NCI-H226 (cell line): ENCODE measurements at places on chromosomes 2 and 18.
A peak's percentile ranks its signal among the peaks of the same experiment; 100 is the strongest.

- DNase-seq, result no peak
These were observed 46.4 kb upstream of the STK39 start for GRCh38 chr2:168293766-168294165.

GRCh38 chr2:36615222-36615621 lies 17.3 kb upstream of the FEZ2 start:
- DNase-seq, result no peak

GRCh38 chr2:171432969-171433762 lies 624 bp downstream of the METTL8 start:
- DNase-seq, result no peak

DNA sequence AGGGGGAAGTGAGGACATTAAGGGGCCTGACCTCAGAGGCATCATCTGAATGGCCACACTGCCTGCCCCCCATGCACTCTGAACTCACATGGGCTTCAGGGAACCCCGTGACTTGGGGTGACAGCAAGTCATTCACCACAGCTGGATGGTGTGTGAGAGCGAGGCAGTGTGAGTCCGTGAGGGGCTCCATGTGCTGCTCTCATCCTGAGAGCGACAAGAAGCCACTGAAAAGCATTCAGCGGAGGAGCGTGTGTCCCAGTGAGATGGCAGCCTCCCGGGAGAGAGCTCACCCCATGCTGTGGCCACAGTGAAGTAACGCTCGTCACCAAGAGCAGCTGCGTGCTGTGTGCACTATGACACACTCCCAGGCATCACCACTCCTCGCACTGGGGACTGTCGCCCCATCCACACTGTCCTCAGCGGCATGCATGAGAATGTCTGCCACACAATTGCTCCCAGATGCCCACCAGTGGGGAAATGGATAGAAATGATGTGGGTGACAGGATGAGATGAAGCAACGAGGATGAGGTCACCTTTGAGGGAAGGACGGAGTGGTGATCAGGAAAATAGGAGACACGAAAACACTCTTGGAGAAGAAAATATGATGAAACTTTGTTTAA lies 213.0 kb upstream of the RAB6C start:
- no peak for DNase-seq

DNA sequence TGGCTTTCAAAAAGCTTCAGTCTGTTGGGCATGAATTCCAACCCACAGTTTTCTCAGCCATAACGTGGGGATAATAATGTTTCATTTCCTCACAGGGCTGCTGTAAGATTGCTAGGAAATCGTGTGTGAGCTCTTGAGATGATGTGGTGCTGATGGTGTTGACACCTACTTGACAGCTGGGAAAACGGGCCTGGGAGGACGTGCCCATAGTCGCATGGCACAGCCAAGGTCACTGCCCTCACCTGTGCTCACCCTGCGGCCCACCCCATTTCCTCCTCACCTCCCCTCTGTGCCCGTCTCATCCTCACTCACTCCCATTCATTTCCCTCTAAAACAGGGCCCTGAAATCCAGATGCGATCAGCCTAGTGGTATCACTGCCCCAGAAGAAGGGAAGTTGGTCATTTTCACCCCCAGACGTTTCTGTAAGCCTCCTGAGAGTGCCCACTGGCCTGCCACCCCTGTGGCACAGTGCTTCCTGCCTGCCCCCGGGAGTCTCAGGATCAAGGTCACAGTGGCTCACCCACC lies 33.0 kb downstream of the DPYSL5 start:
- no peak for DNase-seq

GRCh38 chr18:7980136-7980535 lies 413.0 kb downstream of the PTPRM start:
- DNase-seq, result no peak

GRCh38 chr2:136422512-136422911 lies 304.6 kb upstream of the CXCR4 start:
- DNase-seq, result no peak

DNA sequence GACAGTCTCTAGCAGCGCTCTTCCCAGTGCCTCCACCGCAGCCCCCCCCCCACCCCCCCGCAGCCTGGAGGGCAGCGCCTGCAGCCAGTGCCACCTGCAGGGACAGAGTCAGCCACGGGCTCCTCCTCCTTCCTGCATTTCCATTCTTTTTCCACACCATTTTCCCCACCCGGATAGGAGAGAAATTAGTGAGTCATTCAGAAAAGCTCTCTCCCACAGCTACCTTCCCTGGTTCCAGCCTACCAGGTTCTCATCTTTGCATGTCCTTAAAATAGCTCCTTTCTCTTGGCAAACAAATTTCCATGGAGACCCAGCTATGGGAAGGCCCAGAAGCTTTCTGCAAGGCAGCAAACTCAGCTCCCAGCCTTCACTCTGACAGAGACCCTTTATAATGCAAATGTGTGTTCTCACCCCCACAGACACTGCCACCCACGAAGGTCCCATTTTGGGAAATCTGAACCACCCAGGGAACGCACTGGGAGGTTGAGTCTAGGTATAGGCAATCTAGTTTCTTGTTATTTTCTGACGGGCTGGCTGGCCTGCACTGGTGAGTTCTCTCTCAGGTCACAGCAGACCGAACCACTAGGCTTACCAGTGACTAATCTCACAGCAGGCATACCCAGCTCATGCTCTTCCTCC lies 41.8 kb upstream of the ATG16L1 start:
- peak; percentile 86 for DNase-seq

DNA sequence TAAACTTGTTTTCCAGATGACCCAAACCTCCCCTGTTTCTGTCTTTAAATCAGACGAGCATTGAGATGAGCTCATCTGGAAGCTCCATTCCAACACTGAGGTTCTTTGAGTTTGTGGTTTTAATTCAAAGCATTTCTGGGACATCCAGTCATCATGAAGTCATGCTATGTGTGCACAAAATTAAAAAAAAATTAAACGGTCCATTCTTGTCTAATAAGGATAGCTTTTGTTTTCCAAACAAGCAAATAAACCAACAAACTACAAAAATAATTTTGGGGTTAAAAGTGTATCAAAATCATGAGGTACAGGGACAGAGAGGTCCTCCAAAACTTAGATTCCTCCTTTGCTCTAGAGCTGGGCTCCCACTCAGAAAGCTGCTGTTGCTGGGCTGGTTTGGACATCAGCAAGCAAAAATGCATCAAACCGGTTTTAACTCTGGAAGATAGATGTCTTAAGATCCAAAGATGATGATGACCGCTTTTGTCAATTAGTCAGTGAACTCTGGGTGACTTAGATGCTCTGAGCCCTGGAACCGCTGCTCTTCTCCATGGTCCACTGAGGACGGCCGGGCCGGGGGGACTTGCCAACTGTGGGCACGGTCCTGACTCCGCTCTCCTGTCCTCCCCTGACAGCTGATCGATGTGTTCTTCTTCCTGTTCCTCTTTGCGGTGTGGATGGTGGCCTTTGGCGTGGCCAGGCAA lies 65.4 kb downstream of the TRPM8 start:
- DNase-seq, result peak; percentile 69

GRCh38 chr2:234145511-234145910 lies 95.0 kb downstream of the SPP2 start:
- DNase-seq, result no peak

DNA sequence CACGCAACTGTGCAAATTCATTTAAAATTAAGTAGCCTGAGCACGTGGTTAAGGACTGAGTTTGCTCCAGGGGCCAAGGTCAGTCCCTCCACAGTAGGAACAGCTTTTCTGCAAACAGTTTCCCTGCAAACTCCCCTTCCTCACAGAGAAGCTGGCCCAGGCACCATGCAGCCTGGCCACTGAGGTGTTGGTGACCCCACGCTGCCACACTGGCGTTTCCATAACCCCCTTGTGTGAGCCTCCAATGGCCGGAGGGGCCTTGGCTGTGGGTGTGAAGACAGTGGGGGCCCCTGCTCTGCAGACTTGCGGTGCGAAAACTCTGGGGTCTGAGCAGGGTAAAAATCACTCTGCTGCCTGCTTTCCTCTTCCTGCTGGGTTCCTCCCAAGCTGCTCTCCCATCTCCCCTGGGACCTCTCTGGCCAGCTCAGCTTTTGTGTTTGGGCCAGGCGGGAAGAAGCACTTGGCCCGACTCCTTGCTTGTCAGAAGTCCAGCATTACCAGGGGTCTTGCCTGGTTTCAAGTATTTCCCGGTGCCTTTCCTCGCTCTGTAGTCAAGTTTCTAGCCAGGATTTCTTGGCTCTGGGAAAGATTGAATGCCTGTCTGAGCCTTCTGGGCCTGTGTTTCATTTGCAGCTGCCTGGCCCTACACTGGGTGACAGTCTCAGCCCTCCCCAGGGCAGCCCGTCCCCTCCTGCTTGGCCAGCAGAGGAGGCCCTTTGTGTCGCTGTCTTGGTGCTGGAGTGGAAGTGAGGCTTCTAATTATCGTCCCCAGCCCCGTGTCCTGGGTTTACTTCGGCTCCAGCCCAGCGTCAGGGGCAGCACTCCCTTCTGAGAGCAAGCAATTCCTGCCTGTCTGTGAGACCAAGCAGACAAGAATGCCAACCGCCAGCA lies 131.4 kb upstream of the SLC1A4 start:
- no peak for DNase-seq

DNA sequence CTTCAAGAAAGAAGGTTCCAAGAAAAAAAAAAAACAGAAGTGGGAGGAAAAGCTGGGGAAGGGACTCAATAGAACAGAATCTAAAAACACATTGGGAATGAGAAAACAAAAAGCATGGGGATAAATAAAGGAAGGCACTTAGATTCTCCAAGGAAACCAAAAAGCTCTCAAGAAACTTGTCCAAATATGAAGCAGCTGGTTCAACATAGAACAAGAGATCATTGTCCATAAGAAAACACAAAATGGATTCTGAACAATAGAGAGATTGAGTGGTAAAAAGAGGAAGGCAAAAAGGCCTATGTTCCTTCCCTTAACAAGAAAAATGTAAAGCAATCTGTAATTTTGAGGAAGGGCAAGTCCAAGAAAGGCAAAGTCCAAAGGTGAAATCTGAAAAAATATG lies 32.9 kb upstream of the ALK start:
- DNase-seq, result no peak

DNA sequence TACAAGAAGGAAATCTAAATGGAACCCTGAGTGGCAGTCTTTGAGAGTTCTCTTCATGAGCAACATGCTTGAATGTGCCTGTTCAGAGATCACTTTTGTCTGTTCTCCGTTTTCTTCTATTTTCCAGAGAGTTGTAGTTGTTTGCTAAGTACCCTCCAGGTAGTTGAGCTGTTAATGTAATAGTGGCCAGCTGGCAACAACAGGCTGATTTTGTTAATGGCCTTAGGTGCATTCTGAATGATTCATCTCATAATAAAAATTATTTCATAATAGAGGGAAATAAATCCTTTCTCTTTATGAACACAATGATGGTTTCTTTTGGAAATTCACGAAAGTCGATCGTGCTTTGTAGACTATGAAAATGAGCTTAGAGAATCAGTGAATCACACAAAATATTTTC lies 136.8 kb downstream of the LRP1B start:
- DNase-seq, result no peak

GRCh38 chr2:99395589-99396130 lies 58.5 kb downstream of the EIF5B start:
- peak; percentile 9 for DNase-seq

DNA sequence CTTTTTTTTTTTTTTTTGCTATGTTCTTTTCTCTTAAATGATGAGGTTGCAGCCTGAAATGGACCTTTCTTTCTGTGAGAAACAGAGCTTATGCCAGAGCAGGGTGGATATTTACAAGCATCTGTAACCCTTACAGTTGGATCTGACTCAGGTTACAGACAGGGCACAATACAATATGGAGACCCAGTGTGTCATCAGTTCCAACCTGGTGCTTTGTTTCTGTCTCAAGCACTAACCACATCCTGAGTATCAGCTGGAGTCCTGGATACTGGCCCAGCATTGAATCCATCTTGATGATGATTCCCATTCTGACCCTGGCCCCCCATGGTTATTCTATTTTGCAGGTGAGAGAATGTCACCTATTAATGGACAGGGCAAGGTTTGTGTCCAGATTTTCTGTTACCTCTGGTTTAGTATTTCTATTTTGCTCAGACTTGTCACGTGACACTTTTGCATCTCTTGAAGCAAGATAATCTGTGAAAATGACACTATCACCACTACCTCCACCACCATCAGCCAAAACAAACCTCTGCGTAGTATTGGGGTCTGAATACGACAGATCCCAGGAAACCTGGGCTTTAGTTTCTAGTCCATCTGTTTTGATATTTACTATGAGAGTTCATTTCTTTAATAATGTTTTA lies 174.0 kb downstream of the CCDC85A start:
- DNase-seq, result no peak

GRCh38 chr18:31586616-31587015 lies 5.1 kb upstream of the TTR start:
- DNase-seq, result peak; percentile 51

DNA sequence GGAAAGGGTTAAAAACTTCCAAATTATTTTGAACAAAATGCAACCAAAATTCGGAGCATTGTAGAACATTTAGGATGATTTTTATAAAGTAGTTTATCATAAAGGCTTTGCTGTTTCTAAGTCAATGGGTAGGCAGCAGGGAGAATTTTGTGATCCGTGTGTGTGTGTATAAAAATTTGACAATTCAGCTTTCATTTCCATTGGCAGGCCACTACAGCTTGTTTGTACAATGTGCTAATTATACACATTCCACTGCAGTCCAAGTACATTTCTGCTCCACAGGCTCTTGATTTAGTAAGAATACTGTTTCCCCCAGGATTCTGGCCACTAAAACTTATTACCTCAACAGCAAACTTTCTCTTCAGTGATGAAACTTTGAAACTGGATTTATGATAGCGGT lies 71.8 kb upstream of the LTBP1 start:
- no peak for DNase-seq

DNA sequence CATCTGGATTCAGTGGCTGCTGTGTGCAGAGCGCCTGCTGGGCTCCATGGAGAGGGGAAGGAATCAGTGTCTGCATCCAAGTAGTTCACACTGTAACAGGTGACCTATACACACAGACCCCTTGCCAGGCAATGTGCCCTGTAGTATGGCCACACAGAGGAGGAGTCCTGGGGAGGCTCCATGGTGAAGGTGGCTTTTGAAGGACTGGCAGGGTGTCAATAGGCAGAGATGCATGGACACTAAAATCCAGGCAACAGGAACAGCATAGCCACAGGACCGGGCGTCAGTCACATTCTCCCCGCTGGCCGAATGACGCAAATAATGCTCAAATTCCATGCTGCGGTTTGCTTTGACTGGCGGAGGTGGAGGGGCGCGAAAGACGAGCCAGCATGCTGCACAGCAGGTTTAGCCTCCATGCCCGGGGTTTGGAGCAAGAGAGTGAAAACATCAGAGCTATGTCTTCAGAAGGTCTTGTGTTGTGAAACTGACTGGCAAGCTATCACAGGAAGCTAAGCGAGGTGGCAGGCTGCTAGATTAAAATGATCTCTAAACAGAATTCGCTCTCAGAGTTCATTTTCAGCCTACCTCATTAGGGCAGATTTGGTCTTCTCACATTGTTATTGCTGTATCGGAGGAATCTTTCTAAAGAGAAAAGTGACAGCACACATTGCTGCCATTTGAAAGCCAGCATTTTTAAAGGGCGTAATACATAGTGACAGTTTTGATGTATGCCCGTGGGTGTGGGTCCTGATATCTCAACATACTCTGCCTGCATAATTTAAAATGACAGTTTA lies 1.2 kb upstream of the CHMP1B start:
- peak; percentile 66 for DNase-seq

DNA sequence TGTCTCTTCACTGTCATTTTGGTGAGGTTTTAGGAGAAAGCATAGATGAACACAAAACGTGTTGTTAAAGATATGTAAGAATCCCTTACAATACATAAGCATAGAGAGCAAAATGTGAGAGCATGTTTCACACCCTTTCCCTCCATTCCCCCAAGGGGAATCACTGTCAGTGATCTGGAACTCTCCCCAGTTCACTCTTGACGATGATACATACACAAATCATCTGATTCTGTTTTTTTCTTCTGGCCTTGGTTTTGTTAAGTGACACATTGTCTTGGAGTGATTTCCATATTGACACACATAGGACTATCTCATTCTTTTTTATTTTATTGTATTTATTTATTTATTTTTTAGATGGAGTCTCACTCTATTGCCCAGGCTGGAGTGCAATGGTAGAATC lies 53.7 kb upstream of the TANC1 start:
- no peak for DNase-seq
